H1 (cell line): ENCODE measurements at places on chromosomes 6 and 20.

DNA sequence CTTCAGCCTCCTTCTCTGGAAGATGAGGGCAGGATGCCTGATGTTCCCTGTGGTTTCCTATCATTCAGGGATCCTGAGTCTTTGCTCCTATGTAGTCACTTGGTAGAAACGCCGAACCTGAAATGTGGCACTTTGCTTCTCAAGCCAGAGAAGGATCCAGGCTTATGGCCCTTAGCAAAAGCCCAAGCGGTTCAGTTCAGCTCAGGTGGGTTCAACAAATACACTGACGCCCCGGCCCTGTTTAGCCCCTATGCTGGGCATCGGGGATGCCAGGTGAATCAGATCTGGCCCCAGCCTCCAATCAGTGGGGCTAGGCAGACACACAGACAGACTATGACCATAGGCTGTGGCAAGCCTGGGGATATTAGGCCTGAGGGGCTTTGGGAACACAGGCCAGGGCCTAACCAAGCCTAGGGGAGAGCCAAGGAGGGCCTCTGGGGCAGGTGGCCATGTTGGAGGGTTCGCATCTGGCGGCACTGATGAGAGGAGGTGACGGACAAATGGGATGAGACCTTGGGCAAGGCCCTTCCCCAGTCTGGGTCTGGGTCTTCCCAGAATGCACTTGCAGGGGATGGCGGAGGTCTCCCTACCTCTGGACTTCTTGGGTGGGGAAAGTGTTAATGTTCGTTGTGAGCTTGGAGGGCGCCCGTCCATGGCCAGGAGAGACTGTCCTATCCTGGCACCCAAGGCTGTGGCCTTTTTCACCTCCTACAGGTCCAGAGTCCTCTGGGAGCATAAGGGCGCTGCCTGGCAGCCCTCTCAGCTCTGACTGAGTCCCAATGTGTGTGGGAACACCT is 17.6 kb upstream of the SRC start:
- no peak for DNase-seq
- no peaks in the 10 kb centered on the region for H3K4me1 ChIP-seq
- no peaks in the 10 kb centered on the region for H3K27me3 ChIP-seq
- H3K4me3 ChIP-seq, result no peak overlapping the region
- H3K27ac ChIP-seq, result no peak overlapping the region

DNA sequence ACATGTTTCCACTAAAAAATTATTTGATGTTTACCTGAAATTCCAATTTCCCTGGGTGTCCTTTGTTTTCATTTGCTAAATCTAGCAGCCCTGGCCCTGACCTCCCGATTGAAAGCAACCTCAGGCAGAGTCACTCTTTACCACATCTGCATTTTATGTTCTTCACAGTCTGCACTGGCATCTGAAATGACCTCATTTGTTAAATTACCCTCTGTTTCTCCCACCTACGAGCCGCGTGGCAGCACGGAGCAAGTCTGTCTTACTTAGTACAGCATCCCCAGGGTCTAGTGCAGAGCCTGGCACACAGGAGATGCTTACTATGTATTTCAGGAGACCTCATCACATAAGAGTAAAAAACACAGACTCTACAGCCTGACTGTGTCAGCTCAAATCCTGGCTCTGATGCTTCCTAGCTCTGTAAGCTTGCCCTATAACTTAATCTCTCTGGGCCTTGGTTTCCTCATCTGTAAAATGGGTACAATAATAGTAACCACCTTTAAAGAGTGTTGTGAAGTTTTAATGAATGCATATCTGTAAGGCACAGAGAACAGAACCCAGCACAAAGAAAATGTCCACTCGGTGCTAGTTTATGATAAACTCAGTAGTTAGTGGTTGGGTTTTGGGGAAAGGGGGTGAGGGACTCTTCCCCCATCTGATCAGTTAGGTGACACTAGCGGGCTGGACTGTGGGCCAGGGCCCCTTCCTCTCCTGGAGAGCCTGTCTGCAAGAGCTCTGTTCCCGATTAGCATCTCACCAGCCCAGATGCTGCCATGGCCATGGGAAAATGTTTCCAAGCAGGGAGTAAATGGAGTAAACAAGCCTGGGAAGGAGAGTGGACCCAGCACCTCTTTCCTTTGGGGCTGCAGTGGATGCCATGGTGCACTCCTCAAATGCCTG is 88.2 kb downstream of the PREX1 start:
- no peaks in the 10 kb centered on the region for H3K27me3 ChIP-seq
- no peaks in the 10 kb centered on the region for H3K36me3 ChIP-seq
- H3K4me3 ChIP-seq, result no peak overlapping the region
- no peak overlapping the region for H3K27ac ChIP-seq
- H3K4me1 ChIP-seq, result no peaks in the 10 kb centered on the region; the same call in 1 of the 2 replicates
- DNase-seq, result no peak

DNA sequence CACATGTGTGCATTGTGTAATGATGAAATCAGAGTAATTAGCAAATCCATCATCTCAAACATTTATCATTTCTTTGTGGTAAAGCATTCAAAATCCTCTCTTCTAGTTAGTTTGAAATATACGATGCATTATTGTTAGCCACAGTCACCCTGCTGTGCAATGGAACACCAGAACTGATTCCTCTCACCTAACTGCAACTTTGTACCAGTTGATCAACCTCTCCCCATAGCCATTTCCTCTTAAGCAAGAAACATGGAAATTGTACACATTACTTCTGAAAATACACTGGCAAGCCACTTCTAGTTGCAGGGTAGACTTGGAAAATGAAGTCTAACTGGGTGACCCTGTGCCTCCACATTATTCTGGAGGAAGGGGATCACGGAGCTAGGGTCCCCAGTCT is 58.1 kb upstream of the ESR1 start:
- no peaks in the 10 kb centered on the region for H3K4me1 ChIP-seq
- H3K27me3 ChIP-seq, result no peaks in the 10 kb centered on the region
- DNase-seq, result no peak

GRCh38 chr6:6976193-6976592 is 131.6 kb upstream of the RREB1 start:
- H3K27me3 ChIP-seq, result no peaks in the 10 kb centered on the region
- DNase-seq, result no peak
- H3K36me3 ChIP-seq, result no peaks in the 10 kb centered on the region
- H3K27ac ChIP-seq, result no peak overlapping the region
- no peak overlapping the region for H3K4me3 ChIP-seq

DNA sequence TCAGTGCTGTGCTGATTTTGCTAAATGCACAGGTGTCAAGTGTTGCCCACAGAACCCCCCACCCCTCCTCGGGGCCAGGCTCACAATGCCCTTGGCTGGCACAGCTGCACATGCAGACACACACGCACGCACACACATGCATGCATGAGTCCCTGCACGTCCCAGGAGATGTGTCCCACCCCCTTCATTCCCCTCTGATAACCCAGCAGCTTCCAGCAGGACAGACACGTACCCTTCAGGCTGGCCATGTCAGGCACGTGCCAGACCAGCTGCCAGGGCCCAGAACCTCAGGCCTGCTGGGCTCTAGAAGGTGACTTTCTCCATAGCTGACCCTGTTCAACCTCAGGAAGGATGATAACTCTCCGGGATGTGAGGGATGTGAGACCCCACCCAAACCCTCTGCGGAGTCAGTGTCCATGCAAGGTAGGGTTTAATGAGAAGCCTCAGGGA is 44.4 kb downstream of the MRPL14 start:
- peaks cover 6% of the 10 kb centered on the region for H3K4me1 ChIP-seq
- H3K36me3 ChIP-seq, result no peaks in the 10 kb centered on the region
- no peak overlapping the region for H3K4me3 ChIP-seq
- no peaks in the 10 kb centered on the region for H3K27me3 ChIP-seq

- H3K4me1 ChIP-seq, result no peaks in the 10 kb centered on the region; the same call in 1 of the 2 replicates
- no peak overlapping the region for H3K27ac ChIP-seq
- H3K4me3 ChIP-seq, result no peak overlapping the region
- H3K27me3 ChIP-seq, result no peaks in the 10 kb centered on the region
- DNase-seq, result no peak
Observed at GRCh38 chr6:37362101-37362828, 8.5 kb downstream of the RNF8 start.

DNA sequence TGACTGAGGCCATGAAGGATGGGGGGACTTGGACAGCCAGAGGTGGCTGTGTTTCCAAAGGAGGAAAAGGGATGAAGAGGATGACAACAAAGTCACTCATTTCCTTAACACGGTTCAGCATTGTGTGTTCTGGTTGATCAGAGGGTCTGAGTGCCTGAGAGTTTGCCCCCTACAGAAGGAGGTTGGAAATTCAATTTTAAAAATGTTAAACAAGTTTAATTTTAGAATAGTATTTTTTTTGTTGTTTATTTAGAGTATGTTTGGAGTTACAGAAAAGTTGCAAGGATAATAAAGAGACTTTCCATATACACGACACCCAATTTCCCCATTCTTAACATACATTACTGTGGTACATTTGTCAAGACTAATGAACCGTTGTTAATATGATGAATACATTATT is 10.3 kb upstream of the VAPB start:
- no peaks in the 10 kb centered on the region for H3K36me3 ChIP-seq
- peaks cover 23% of the 10 kb centered on the region for H3K4me1 ChIP-seq
- DNase-seq, result no peak
- H3K27ac ChIP-seq, result no peak overlapping the region

GRCh38 chr6:131286469-131287040 is 151.3 kb downstream of the AKAP7 start:
- no peaks in the 10 kb centered on the region for H3K27me3 ChIP-seq
- H3K4me1 ChIP-seq, result peaks cover 4% of the 10 kb centered on the region; the same call in 1 of the 2 replicates
- H3K36me3 ChIP-seq, result no peaks in the 10 kb centered on the region
- no peak for DNase-seq
- H3K27ac ChIP-seq, result no peak overlapping the region

GRCh38 chr20:11248687-11249638 is 575.2 kb upstream of the JAG1 start:
- no peak overlapping the region for H3K4me3 ChIP-seq
- H3K27ac ChIP-seq, result no peak overlapping the region
- H3K36me3 ChIP-seq, result no peaks in the 10 kb centered on the region
- no peak for DNase-seq
- H3K27me3 ChIP-seq, result no peaks in the 10 kb centered on the region
